ENCODE measurements at places on chromosomes 2 and 18.

DNA sequence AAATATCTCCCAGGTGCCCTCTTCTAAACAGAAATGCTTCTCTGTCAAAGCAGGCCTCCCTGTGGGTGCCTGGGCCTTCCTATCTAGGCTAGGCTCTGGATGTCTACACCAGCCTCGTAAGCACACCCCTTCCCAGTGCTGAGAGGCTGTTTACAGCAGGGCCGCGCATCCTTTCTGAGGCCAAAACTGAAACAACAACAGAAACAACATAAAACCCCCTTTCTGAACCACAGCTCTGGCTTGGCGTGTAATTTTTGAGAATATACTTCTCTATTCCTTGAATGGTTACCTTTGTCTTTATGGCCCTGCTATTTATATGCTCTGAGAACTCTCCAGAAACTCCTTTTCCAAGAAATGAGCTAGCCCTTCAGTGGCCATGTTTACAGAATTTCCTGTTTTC, 118.4 kb downstream of the BCL2L11 start:
- no peak for DNase-seq

GRCh38 chr2:130372055-130372832, 16.4 kb downstream of the PTPN18 start:
- DNase-seq: no peak

GRCh38 chr2:64913357-64913869, 75.8 kb upstream of the SLC1A4 start:
- DNase-seq: peak; percentile 68

GRCh38 chr2:64226611-64227010, 82.4 kb upstream of the PELI1 start:
- no peak for DNase-seq

GRCh38 chr2:198499539-198499938, 695.1 kb downstream of the PLCL1 start:
- no peak for DNase-seq

- DNase-seq: peak; percentile 79
Measured at GRCh38 chr2:174748948-174749347, 15.3 kb downstream of the CHRNA1 start.

DNA sequence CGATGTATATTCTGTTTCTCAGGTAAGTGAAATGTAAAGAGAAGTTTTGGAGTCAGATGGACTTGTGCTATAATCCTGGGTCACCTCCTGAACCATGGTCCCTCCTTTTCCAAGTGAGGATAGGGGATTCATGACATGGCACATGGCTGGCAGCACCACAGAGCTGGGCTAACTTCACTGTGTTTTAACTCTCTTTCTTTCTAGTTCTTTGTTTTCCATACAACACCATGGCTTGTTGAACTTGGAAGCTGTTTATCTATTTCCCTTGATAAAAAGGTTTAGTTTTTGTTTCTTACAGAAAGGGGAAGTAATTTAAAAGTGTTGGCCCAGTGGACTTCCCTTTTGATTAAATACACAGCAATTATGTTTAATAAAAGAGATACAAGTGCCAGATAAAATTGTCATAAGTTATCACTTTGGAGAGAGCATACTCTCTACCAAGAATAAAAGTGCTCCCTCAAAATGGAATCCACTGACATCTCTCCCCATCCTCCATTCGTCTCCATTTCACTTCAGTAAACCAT, 90.4 kb downstream of the PLCL1 start:
- no peak for DNase-seq

DNA sequence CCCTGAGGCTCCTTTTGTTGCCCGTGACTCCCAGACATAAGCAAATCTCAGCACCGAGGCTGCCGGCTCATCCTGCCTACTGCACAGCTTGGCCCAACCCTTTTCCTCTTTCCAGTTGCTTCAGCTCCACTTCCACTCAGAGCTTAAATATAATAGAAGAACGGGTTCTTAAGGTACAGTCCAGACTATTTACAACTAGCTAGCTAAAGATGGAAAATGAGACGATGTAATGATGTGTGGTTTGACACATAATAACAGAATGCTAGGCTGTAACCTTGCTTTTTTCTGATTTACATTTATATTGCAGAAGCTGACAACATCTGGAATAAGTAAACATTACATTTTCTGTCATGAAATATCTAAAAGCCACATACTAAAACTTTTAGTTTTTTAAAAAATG, 26.9 kb upstream of the ATP9B start:
- DNase-seq: no peak

DNA sequence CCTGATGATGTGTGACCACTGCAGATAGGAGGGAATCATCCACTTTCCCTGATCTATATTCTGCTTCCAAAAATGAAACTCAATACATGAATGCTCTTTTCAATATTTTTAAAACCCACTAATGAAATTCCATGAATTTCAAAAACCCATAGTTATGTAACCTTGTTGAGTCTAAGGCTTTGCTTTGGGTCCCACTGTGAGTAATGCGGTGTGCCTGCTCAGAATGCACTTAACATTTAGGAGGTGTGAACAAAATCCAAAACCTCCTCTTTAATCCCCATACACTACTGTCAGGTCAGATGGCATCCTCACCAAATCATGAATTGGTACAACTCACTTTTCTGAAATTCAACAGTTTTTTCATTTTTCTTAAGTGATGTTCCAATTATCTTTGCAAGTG, 50.4 kb downstream of the CCDC93 start:
- no peak for DNase-seq

GRCh38 chr2:20650393-20650876, 463 bp downstream of the HS1BP3 start:
- peak; percentile 50 for DNase-seq

- DNase-seq: no peak
Measured at GRCh38 chr2:197307236-197307932, 3.2 kb downstream of the ANKRD44 start.

DNA sequence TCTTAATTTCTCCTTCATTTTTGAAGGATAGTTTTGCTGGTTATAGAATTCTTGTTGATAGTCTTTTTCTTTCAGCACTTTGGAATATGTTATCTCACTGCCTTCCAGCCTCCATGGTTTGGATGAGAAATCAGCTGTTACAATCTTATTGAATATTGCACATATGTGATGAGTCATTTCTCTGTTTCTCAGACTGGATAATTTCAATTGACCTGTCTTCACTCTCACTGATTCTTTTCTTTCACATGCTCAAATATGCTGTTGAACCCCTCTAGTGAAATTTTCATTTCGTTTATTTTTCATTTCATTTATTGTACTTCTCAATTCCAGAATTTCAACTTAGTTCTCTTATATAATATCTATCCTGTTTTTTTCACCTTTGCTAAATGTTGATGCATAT, 22.2 kb downstream of the PDK1 start:
- no peak for DNase-seq

- no peak for DNase-seq
Measured at GRCh38 chr2:42752816-42753813, 10.8 kb downstream of the OXER1 start.

- DNase-seq: no peak
Measured at GRCh38 chr18:2871111-2871720, 24.4 kb downstream of the EMILIN2 start.

GRCh38 chr2:47336259-47337238, 66.4 kb upstream of the MSH2 start:
- DNase-seq: no peak

- no peak for DNase-seq
Measured at GRCh38 chr18:70411876-70412435, 123.1 kb downstream of the SOCS6 start.

GRCh38 chr2:46552528-46552927, 73.2 kb downstream of the TMEM247 start:
- no peak for DNase-seq

- no peak for DNase-seq
Measured at GRCh38 chr18:51133580-51134160, 63.8 kb downstream of the MEX3C start.

GRCh38 chr18:8786483-8787370, 81.4 kb downstream of the MTCL1 start:
- no peak for DNase-seq

DNA sequence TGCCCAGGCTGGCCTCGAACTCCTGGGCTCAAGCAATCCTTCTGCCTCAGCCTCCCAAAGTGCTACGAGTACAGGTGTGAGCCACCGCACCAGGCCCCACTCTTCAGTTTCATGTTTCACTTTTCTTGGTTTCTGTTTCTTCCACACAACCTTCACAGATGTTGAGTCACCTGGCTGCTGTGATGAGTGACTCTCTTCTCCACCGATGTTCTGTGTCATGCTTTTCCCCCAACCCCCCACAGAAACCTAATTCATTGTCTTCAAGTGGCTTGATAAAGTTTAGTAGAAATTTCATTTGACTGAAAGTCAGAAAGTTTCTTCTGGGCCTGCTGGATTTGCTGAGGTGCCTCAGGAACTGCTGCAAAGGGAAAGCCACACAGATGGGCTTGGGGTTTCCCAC, 78.5 kb downstream of the SPHKAP start:
- DNase-seq: no peak

DNA sequence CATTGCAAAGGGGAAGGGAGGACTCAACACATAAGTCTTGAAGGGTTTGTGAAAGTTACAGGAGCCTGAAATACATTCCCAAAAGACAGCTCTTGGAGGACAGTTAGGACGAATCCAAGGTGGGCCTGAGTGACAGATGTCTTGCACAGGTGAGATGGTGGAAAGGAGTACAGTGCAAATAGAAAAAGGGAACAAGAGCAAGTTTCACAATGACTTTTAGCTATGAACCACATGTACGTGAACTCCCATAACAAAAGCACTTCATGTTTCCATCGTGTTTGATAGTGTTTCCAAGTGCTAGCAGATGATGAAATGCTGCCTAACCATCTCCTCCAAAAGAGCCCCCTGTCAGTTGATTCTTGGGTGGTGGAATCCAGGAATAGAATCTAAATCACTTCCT, 1.8 kb downstream of the IL18RAP start:
- no peak for DNase-seq

- peak; percentile 15 for DNase-seq
Measured at GRCh38 chr2:182101263-182101662, 115.6 kb downstream of the PPP1R1C start.

GRCh38 chr2:11532416-11533055, 1.3 kb upstream of the GREB1 start:
- DNase-seq: no peak

GRCh38 chr2:199136681-199137080, 321.1 kb downstream of the SATB2 start:
- no peak for DNase-seq

- no peak for DNase-seq
Measured at GRCh38 chr2:46239847-46240181, 57.4 kb upstream of the EPAS1 start.

GRCh38 chr18:59301929-59302328, 16.5 kb downstream of the CPLX4 start:
- DNase-seq: no peak

GRCh38 chr2:240121190-240121589, 14.9 kb downstream of the COPS9 start:
- DNase-seq: no peak

DNA sequence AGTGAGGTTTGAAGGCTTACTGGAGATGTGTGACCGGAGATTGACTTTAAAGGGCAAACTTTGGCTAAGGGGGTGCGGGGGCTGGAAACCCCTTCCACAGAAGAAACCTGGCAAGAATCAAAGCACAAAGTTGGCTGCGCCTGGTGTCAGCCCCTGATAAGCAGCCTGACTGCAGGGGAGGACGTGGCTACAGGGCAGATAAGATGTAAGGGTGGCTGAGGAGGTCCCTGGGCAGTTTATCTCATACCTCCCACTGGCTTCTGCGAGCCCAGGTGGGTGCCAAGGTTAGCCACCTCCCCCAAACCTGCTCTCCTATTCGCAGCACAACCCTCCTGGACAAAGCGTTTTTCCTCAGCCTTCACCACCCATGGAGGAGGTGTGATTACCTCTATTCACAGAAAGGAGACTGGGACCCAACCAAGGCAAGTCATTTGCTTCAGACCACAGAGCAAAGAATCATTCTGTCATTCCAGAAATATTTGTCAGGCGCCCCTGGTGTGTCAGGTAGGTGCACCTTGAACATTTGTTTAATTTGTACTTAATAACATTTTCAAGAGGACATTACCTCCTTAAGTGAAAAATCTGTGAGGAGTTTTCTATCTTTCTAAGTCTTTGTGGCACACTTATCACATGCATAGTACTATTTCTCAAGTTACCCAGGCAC, 73.1 kb upstream of the IL1R1 start:
- DNase-seq: no peak

DNA sequence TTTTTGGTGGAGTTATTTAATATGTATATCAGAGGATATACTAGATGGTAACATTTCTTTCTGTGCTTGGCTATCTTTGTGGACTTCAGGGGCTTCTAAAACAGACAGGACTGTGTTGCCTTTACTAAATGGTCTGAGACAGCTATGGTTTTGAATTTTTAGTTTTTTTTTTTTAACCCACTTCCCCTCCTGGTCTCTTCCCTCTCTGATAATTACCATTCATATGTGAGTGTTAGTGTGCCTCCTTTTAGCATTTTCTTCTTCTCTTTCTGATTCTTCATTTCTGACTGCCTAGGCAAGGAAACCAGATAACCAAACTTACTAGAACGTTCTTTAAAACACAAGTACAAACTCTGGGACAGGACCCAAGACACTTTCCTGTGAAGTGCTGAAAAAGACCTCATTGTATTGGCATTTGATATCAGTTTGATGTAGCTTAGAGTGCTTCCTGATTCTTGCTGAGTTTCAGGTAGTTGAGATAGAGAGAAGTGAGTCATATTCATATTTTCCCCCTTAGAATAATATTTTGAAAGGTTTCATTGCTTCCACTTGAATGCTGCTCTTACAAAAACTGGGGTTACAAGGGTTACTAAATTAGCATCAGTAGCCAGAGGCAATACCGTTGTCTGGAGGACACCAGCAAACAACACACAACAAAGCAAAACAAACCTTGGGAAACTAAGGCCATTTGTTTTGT, 52.7 kb downstream of the SMAD4 start:
- DNase-seq: no peak

- no peak for DNase-seq
Measured at GRCh38 chr2:151649400-151649799, 84.9 kb downstream of the NEB start.

- DNase-seq: no peak
Measured at GRCh38 chr2:178202927-178203326, 8.6 kb downstream of the OSBPL6 start.

DNA sequence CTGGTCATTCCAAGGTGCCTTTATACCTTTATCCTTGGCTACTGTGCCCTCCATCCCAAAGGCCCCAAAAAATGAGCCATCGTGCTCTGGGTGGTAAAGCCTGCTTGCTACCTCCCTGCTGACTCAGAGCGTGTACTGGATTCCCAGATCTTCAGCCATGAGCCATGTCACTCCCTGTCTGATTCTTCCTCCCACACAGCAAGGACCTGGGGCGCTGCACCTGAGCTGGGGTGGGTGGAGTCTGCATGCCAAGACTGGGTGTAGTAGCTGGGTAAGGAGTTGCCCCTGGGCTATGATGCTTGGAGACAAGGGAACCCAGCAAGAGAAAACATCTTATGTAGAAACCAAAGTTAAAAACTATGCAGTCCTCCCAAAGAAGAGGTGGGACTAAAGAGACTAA, 37.2 kb upstream of the APCDD1 start:
- no peak for DNase-seq

GRCh38 chr2:102832789-102833188, 71.0 kb downstream of the TMEM182 start:
- no peak for DNase-seq
